Activated CD4-positive, alpha-beta memory T cell treated with anti-CD3 and anti-CD28 coated beads, Interleukin-2, amount 10 ng/mL, durations not matched to agents 7 days and 5 days (primary cell): ENCODE measurements at places on chromosomes 6 and 20. TPM values are rescaled to one million over a fixed set of nuclear protein-coding genes. Genes with fewer than 3 reads are reported as not detected.

The PKHD1 gene
- not detected for total RNA-seq

The LAMP5 gene
- not detected for total RNA-seq

The TCP11 gene
- total RNA-seq = not detected

The SOX18 gene
- 0.25 TPM for total RNA-seq

- H3K27me3 ChIP-seq = no peaks in the 10 kb centered on the region
- H3K4me3 ChIP-seq = no peak overlapping the region
- DNase-seq = no peak
- peaks cover 83% of the 10 kb centered on the region for H3K4me1 ChIP-seq
Measured at GRCh38 chr6:16767765-16768476, 6.7 kb upstream of the ATXN1 start.

DNA sequence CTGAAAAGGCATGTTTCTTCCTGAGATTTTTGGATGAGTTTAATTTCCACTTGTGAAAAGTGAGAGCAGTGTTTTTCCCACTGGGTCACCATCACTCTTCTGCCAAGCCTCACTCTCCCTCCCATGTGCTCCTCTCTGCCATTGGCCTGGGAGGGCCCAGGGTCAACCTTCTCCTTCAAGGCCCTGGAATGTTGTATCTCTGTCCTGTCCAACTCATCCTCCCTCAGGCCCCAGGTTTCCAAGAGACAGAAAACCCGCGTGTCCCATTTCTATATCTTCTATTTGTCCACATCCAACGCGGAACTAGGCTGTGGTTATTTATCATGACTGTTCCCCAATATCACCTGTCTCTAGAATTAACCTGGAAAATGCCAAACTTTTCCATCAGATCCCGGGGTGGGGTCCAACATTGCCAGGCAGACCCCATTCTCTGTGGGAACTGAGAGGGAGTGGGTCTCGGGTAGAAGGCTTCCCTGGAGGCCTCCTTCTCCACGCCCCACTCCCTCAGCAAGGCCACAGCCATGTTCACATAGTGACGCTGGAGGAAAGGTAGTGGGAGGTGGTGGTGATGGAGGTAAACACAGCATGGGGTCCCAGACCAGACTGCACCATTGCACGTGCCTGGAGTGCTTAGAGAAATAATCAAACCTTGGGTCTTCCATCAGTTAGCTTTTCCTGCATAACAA is 173.5 kb downstream of the SCP2D1 start:
- H3K36me3 ChIP-seq = no peaks in the 10 kb centered on the region
- no peaks in the 10 kb centered on the region for H3K27me3 ChIP-seq
- no peaks in the 10 kb centered on the region for H3K4me1 ChIP-seq
- DNase-seq = no peak

DNA sequence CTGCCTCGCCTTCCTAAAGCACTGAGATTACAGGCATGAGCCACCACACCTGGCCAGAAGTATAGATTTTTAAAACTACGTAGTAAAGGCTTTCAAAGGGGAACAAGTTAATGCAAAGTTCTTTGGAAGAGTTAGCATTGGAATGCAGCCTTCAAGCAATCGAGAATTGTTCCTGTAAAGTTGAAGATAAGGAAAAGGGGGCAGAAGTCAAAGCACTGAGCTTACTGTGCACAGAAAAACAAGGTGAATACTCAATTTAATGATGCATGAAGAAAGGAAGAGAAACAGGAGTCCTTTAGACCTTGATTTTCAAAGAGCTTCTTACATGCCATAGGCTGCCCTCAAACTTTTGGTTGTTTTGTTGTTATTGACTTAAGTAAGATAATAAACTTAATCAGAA is 29.1 kb upstream of the LGSN start:
- no peak overlapping the region for H3K27ac ChIP-seq
- H3K4me3 ChIP-seq = no peak overlapping the region
- peaks cover 17% of the 10 kb centered on the region for H3K4me1 ChIP-seq
- peaks cover 17% of the 10 kb centered on the region for H3K27me3 ChIP-seq

DNA sequence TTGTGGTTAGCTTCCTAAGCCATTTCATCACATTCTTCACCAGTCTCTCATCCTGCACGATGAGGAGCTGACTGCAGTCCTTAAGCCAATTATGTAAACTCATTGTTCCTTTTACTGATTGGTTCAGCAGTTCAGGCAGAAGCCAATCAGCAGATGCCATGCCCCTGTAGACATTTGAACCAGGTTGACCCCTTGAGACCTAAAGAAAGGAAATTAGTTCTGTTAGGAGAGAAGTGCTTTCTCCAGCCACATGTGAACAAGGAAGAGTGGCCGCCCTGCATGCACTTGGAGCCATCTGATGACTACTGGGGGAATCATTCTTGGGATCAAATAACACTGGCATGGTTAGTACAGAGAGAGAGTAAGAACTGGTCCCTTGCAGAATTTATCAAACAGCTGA is 535.2 kb upstream of the ID4 start:
- H3K27ac ChIP-seq = no peak overlapping the region
- H3K27me3 ChIP-seq = no peaks in the 10 kb centered on the region
- no peaks in the 10 kb centered on the region for H3K36me3 ChIP-seq
- H3K4me1 ChIP-seq = no peaks in the 10 kb centered on the region

DNA sequence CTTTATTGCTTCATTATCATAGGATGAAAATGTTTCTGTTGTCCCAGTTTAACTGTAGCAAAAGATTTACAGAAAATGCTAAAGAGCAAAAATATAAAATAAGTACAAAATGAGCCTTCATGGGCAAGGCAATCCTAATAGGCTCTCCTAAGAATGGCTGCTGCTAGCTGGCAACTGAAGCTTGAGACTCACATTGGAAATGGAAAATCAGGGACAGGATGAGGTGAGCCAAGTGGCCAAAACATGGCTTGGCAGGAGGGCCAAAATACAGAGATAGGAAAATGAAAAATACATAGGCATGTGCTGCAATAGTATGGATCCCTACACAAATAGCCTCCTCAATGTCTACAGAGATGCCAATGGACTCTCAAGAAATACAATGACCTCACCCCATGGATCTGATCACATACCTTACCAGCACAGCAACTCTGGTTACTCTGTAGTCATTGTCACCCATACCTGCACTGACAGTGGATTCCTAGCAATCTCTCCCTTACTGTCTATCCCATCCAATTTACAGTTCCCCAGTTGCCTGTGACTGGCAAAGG is 105.4 kb downstream of the DST start:
- no peak overlapping the region for H3K4me3 ChIP-seq
- no peaks in the 10 kb centered on the region for H3K4me1 ChIP-seq
- no peaks in the 10 kb centered on the region for H3K27me3 ChIP-seq
- no peak for DNase-seq
- H3K27ac ChIP-seq = no peak overlapping the region

DNA sequence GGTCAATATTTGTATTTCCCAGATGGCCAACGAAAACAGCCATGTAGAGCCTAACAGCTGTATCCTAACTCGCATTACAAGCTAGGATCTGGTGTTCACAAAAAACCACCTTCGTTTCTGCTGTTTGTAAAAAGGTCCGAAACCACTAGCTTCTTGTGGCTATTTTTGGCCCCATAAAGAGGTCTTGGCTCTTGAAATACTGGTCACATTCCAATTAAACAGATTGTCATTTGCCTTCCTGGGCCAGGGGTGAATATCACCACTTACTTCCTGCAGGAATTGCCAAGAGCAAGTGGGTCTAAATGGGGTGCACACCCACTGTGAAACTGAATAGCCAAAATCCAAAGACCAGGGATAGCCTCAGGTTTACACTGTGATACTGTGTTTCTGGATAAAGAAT is 48.2 kb downstream of the TSHZ2 start:
- no peak overlapping the region for H3K27ac ChIP-seq
- peaks cover 4% of the 10 kb centered on the region for H3K36me3 ChIP-seq
- no peak for DNase-seq
- no peaks in the 10 kb centered on the region for H3K27me3 ChIP-seq
- peaks cover 43% of the 10 kb centered on the region for H3K4me1 ChIP-seq

DNA sequence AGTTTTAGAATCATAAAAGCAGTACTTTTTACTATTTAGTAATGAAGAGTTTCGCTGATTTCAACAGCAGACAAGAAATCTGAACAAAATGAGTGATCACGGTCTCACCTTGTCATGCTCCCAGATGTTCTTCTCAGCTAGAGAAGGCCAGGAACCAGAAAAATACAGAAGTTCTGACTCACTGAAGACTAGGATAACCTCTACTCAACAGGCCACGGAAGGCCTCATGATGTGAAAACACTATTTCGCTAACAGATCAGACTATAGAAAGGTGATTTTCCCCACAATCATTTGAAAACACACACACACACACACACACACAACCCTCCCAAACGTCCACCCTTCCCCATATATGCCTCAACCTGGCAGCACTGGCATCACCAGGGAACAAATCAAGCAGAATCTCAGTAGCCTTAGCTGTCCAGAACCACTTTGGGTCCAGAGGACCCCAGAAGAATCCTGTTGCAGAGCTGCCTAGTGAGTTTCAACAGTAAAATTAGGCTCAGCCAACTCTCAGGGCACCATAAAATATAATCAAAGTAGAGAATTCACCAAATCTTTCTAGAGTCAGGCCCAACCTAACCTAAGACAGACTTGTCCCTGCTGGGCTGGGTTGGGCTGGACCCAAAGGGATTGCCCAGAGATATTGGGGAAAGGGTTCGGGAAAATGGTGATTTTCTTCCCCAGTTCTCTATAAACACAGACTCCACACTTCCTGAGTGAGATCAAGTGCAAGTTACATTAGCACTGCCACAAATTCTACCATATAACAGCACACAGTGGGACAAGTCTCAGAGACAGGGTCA is 7.9 kb downstream of the EXOC2 start:
- peak overlapping the region; percentile 71 for H3K27ac ChIP-seq
- peaks cover 41% of the 10 kb centered on the region for H3K4me1 ChIP-seq
- H3K36me3 ChIP-seq = peaks cover 22% of the 10 kb centered on the region
- DNase-seq = no peak

DNA sequence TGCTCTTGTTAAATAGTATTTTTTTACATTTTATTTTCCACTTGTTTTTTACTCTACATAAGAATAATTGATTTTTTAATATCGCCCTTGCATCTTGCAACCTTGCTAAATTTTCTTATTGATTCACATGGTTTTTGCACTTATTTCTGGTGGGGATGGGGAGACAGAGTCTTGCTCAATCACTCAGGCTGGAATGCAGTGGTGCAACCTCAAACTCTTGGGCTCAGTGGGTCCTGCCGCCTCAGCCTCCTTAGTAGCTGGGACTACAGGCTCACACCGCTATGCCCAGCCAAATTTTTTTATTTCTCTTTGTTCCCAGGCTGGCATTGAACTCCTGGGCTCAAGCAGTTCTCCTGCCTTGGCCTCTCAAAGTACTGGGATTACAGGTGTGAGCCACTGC is 30.3 kb downstream of the LIN28B start:
- DNase-seq = no peak
- peaks cover 7% of the 10 kb centered on the region for H3K27me3 ChIP-seq
- H3K4me3 ChIP-seq = no peak overlapping the region
- no peaks in the 10 kb centered on the region for H3K36me3 ChIP-seq

DNA sequence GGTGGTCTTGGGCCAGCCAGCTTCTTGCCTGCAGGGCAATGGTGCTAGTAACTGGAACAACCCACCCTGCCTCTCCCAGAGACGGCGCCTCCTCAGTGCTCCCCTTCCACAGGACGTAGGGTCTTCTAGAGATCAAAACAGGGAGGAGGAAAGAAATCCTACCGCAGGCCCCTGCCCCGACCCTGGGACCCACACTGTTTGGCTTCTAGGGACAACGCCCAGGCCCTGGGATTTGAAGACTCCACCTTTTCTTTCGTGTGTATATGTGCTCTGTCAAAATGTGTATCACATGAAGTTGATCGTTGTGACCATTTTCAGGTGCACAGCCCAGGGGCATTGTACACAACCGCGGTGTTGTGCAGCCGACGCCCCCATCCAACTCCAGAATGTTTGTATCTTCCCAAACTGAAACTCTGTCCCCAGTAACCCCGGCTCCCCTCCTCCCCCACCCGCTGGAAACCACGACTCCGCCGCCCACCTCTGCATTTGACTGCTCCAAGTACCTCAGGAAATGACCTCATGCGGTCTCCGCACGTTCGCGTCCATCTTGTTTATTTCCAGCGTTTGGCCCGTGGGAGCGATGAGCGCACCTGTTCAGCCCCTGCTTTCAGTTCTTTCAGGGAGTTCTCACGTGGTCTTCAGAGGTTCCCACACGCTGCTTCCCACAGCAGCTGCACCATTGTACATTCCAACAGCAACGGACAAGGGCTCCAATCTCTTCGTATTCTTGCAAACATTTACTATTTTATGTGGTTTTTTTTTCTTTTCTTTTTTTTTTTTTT is 3.4 kb upstream of the BHLHE23 start:
- DNase-seq = peak; percentile 71
- peak overlapping the region; percentile 30 for H3K27ac ChIP-seq
- H3K4me3 ChIP-seq = peak overlapping the region; percentile 74
- H3K27me3 ChIP-seq = peaks cover 76% of the 10 kb centered on the region
- H3K4me1 ChIP-seq = peaks cover 17% of the 10 kb centered on the region
